ENCODE measurements at places on chromosomes 6 and 20.

DNA sequence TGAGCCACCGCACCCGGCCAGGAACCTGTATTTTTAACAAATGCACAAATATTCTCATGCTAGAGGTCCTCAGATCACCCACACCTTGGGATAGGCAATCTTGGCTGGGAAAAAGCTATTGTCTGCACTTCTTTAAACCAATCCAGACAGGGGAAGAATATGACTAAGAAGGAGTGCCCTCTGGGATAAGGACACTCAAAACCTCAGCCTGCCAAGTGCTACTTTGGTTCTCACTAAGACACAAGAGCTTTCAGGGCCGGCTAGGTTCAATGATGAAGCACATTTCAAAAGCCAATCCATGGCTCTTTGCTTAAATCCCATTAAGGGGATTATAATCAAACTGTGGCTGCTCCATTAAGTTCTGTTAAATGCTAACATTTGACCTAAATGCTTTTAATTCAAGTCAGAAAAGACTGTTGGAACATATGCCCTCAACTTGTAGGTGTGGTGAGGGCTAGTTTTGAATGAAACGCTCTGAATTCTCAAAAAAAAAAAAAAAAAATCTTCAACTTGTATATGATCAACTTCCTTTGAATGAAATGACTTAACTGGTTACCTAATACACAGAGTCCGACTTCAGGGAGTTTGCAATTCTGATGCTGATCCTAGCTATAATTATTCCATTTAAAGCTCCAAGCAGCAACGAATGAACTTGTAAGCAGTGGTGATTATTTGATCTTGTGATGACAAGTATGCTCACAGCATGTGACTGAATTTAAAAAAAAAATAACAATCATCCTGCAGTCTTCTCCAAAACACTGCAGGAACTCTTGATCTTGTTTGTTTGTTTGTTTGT lies 56.6 kb downstream of the SLC23A2 start:
- DNase-seq: peak; percentile 91

DNA sequence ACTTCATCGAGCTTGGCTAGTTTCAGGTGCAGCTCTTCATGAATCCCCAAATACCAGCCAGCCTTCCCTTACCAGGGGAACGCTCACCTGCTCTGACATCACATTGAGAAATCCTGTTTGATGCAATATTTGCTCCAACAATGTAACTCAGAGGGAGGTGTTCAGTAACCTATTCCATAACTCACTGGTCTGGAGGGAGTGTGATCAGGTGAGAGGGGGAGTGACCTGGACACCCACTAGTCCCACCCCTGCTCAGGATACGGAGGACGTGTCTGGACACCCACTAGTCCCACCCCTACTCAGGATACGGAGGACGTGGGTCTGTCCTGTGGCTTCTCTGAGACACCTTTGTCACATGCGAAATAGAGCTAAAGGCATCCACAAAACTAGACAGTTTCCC lies 70.3 kb downstream of the HUS1B start:
- DNase-seq: no peak

DNA sequence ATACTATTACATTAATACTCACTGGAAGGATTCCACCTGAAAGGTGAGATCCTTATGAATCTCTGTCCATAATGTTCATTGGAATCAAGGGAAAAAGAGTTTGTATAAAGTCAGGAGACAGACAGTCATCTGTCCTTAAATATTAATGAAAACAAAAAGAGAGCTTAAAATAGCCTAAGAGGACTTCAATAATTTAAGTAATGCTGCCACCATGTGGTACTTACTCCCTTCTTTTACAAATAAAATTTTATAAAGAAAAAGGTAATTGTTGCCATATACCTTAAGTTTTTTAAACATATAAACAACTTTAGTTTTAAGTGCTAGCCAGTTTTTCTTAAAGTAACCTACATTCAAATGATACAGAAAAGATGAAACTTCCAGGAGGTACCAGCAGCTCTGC lies 5.1 kb downstream of the BLOC1S5 start:
- no peak for DNase-seq

GRCh38 chr6:34688956-34689355 lies 7.6 kb downstream of the ILRUN start:
- DNase-seq: no peak

- DNase-seq: peak; percentile 51
These were observed 2.0 kb downstream of the MYB start for GRCh38 chr6:135183002-135183531.

DNA sequence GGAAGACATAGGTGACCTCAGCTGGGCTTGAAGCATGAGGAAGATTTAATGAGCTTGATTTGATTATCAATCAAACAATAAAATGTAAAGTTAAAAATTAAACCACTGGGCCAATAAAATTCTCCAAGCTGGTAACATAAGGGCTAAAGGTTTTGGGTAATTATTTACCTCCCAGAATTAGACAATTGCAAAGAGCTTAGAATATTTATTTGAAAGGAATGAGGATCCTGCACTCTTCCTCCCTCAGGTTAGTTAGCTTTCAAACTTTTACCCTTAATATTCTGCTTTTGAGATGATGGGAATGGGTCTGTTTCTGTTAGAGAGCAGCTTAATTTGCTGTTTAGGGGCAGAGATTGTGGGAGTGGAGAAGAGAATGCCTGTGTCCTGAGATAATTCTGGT lies at the start of gene SLC17A4:
Gene SLC17A4, plus strand, starts transcription at position 208 of the 400 bp plus-strand sequence. CDS start 7,221 bp downstream, outside the sequence.
- no peak for DNase-seq

- DNase-seq: no peak
These were observed 23.3 kb downstream of the TMC2 start for GRCh38 chr20:2559651-2560050.

- DNase-seq: no peak
These were observed 68.1 kb downstream of the LRRC1 start for GRCh38 chr6:53862662-53863462.

GRCh38 chr20:44151621-44152416 lies 35.2 kb downstream of the JPH2 start:
- DNase-seq: no peak
